ENCODE measurements at places on chromosomes 3 and 15.

DNA sequence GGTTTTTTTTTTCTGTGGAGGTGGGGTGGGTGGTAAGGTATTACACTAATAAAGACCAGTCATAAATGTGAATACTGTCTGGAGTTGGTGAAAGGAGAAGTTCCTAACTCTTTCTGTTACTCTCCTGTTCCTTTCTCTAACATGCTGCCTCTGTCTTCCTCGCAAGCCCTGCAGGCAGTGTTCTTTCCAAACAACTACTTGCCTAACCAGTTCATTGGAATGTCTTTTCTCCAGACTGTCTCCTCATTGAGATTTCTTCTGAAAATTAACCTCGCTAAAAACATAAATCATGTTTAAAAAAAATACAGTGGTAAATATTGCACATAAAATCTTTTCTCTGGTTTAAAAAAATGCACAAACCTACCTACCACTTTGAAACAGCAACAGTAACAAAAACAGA lies 135.2 kb downstream of the TP63 start:
- no peak for DNase-seq

- peak; percentile 41 for DNase-seq
These were observed 167.9 kb downstream of the BBX start for GRCh38 chr3:107690522-107691138.

- DNase-seq = peak; percentile 3
These were observed 299.8 kb upstream of the EPHA3 start for GRCh38 chr3:88807491-88808105.

GRCh38 chr3:57164217-57164656 lies 916 bp downstream of the IL17RD start:
- no peak for DNase-seq

- DNase-seq = no peak
These were observed 124.8 kb downstream of the SV2B start for GRCh38 chr15:91224755-91225380.

- no peak for DNase-seq
These were observed 237.3 kb downstream of the CHST2 start for GRCh38 chr3:143356839-143357238.
